ENCODE measurements at places on chromosomes 7 and 10. TPM values are rescaled to one million over a fixed set of nuclear protein-coding genes. Genes with fewer than 3 reads are reported as not detected.

PAX4 gene
- total RNA-seq, result not detected

STEAP4 gene
- not detected for total RNA-seq

CAV1 gene
- total RNA-seq, result 16.0 TPM

MGAM2 gene
- total RNA-seq, result 0.07 TPM

LDB3 gene
- total RNA-seq, result 0.14 TPM

GALNT17 gene
- total RNA-seq, result 65.6 TPM

LCOR gene
- 14.9 TPM for total RNA-seq

EN2 gene
- total RNA-seq, result not detected

GBX1 gene
- total RNA-seq, result 1.8 TPM

STARD3NL gene
- total RNA-seq, result 54.3 TPM

HABP2 gene
- total RNA-seq, result not detected

C10orf95 gene
- 0.69 TPM for total RNA-seq

LBX1 gene
- not detected for total RNA-seq

TRIM50 gene
- not detected for total RNA-seq

IFIT1B gene
- total RNA-seq, result not detected

PON3 gene
- total RNA-seq, result 2.5 TPM

HYAL4 gene
- total RNA-seq, result not detected

- peak; percentile 25 for DNase-seq
Observed at GRCh38 chr10:63365976-63366765, 99.6 kb downstream of the JMJD1C start.

DNA sequence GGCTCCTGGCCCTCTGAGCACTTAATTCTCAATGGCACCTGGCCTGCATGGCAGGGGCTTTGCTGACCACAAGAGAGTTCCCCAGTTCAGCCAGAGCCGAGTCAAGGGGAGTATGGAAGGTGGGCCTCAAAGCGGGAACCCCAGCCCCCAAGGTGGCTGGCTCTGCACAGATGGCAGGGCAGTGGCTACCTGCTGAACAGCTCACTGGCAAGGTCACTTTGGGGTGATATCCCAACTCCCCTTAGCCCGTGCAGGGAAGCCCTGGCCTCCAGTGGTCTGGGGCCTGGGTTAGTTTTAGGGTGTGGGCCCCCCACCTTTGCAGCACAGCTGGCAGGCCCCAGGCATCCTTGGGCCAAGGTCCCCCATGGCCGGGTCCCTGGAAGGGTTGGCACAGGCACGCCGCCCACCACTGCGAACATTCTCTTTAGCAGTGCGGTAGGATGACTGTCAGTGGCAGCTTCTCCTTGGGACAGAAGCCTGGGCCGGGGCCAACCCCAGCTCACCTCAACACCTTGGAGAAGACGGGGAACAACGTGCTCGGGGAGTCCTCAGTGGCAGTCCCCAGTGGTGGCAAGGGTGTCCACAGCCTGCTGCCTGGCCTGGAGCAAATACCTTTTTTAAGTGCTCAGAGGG, 36.8 kb downstream of the PPIF start:
- DNase-seq, result no peak

- DNase-seq, result no peak
Observed at GRCh38 chr10:128879441-128880140, 587.5 kb upstream of the MGMT start.

DNA sequence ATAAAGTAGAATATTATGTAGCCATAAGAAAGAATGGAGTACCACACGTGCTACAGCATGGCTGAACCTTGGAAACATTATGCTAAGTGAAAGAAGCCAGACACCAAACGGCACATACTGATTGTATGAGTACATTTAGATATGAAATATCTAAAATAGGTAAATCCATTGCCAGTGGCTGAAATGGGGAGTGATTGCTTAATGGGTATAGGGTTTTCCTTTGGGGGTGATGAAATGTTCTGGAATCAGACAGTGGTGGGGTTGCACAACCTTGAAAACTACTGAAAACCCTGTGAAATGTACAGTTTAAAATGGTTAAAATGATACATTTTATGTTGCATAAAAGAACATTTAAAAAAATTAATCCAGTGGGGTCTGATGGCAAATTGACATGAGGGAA, 667.9 kb downstream of the AUTS2 start:
- no peak for DNase-seq

- no peak for DNase-seq
Observed at GRCh38 chr10:71419002-71419540, 22.4 kb downstream of the CDH23 start.

GRCh38 chr7:16626388-16626787, 19.2 kb downstream of the ANKMY2 start:
- DNase-seq, result no peak

- DNase-seq, result peak; percentile 73
Observed at GRCh38 chr10:101301111-101301731, 52.7 kb upstream of the BTRC start.

GRCh38 chr7:152059311-152059710, 33.8 kb downstream of the GALNT11 start:
- DNase-seq, result no peak

GRCh38 chr10:117239721-117240620, 943 bp upstream of the SLC18A2 start:
- DNase-seq, result peak; percentile 77

- peak; percentile 74 for DNase-seq
Observed at GRCh38 chr7:69457595-69458504, 140.4 kb upstream of the AUTS2 start.

DNA sequence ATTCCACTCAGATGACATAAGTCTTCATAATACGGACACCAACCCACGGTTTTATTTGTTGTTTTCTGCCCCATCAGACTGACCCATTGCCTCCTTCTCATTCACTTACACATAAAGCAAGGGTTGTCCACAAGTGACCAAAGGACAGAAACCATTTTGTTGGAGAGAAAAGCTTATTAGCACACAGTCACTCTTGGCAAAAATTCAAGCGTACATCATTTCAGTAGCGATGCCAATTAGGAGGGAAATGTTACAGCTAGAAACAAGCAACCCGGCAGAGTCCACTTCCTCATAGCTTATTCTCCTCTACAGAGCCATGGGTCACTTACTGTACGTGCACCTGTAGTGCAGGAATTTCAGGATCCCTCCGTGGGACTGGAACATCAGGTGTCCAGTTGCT, 23.0 kb downstream of the ABLIM1 start:
- no peak for DNase-seq

- no peak for DNase-seq
Observed at GRCh38 chr7:143202161-143202560, 18.9 kb downstream of the TAS2R39 start.

DNA sequence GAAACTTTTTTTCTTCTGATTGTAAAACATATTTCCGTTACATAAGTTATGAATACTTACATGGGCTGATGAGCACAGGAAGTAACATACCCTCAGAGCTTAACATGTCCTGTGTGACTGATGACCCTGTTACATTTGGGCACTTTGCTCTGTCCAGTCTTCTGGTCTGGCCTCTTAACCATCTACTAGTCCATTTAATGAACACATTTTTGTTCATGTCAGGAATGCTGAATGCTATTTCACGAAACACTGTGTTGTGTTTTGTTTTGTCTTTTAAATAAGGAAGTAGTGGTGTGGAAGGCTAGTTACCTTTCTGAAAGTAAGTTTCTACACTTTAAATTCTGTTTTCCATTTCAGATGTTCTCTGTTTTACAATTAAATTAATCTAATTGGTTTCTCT, 77.7 kb downstream of the RBM33 start:
- DNase-seq, result no peak

- peak; percentile 36 for DNase-seq
Observed at GRCh38 chr10:118342638-118343020, 505 bp upstream of the FAM204A start.

DNA sequence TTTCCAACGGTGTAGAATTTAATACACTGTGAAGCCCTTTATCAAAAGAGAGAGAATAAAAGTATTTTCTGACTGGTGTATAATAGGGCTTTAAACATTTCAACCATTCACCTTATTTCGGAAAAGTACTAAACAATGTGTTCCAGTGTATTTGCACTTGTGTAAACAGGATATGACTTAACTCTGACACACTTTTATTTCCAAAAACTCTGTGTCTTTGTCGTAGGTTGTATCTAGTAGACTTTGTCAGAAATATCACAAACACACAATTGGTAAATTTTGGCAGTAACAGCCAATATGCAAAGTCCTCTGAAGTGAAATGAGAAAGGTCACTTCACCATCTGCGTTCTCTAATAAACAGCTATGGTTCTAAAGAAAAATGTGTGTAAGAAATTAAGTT, 10.3 kb upstream of the TSPAN13 start:
- DNase-seq, result no peak

- DNase-seq, result no peak
Observed at GRCh38 chr7:98066208-98066607, 40.5 kb upstream of the LMTK2 start.

DNA sequence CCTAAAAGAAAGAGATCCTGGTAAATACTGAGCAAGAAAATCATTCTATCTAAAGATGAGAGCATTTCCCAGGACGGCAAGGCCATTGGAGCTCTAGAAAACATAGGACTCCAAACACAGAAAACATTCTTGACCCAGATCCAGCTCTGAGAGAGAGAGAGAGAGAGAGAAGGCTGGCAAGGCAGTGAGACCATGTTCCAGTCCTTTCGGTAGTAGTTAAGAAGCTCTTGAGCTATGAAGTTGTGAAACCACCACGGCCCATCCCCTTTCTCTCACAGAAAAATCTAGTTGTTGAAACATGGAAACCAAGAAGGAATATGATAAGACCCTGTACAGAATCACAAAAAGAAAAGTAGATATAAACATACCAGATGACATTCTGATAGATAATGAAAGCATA, 212.4 kb upstream of the NPSR1 start:
- DNase-seq, result no peak

DNA sequence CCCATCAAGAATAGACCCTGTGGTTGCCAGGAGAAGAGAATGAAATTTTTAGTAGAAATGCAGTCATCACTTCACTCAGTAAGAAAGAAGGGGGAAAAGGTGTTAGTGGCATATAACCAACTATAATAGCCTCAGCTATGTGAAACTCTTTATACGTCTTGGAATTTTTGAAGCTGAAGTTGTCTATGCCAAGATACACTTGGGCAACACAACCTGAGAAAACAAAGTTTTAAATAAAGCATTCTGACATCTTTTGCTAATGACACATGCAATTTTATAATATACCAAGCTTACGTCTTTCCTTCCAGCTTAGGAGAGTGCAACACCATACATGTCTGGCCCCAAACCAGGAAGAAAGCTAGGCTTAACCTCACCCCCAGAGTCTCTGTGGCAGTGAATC, 40.8 kb upstream of the ZNF438 start:
- DNase-seq, result no peak

DNA sequence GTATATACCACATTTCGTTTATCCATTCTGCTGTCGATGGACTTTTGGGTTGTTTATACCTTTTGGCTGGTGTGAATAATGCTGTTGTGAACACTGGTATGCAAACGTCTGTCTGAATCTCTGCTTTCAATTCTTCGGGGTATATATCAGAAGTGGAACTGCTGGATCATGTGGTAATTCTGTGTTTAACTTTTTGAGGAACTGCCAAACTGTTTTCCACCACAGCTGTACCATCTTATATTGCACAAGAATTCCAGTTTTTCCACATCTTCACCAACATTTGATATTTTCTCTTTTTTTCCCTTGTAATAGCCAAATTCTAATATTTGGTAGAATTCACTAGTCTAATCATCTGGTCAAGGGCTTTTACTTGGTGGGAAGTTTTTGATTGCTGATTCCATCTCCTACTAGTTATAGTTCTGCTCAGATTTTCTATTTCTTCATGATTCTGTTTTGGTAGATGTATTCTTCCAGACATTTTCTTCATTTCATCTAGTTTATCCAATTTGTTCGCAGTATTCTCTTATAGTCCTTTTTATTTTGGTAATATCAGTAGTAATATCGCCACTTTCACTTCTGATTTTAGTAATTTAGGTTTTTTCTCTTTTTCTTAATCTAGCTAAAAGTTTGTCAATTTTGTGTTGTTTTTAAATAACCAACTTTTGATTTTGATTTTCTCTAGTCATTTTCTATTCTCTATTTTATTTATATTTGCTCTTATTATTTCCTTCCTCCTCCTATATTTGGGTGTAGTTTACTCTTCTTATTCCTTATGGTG, 271.2 kb downstream of the ZEB1 start:
- DNase-seq, result no peak

- DNase-seq, result no peak
Observed at GRCh38 chr10:88642209-88642608, 22.0 kb upstream of the LIPF start.

DNA sequence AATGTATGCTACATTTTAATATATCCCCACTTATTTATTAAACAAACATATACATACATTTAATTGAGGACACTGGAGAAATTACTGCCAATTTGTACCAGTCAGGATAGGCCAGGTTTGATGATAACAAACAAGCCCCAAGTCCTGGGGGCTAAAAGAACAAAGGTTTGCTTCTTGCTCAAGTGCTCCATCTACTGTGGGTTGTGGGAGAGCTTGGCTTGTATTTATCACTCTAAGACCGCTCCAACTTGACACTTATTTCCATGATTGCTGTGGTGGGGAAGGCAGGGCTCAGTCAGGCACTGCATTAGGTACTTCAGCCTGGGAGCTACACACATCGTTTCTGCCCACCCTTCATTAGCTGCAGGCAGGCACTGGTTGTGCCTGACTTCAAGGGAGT, 136.6 kb upstream of the ZNF32 start:
- DNase-seq, result peak; percentile 57

DNA sequence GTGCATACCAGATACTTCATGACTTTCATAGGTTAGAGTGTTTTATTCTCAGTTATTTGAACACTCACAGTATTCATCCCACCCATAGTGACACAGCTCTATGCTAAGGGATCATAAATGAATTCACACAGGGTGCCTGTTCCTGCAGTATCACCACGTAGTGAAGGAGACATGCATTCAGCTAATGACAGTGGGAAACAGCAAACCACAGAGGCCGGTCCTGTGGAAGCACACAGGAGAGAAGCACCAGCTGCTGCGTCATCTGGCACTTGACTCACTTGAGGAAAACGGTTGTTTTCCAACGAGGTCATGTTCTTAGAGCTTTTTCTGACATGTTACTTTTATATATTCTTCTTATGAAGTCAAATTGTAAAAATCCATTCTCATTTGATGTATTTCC, 73.0 kb downstream of the UBE3C start:
- DNase-seq, result no peak

DNA sequence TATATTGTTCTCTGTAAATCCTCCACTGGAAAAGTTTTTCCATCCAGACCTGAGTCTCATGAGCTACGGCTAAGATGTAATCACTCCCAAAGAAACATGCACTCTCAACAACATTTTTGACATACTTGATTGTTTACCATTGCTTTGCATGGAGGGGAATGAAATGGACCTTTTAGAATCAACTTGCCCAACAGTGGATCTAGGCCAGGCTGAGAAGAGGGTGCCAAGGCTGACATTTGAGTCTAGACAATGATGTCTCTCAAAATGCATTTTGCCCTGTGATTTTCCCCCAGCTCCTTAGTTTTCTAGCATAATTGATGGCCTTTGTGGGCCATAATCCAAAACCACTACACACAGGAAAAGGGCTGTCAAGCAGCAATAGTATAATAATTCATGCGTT, 297.9 kb upstream of the KLF6 start:
- DNase-seq, result no peak

DNA sequence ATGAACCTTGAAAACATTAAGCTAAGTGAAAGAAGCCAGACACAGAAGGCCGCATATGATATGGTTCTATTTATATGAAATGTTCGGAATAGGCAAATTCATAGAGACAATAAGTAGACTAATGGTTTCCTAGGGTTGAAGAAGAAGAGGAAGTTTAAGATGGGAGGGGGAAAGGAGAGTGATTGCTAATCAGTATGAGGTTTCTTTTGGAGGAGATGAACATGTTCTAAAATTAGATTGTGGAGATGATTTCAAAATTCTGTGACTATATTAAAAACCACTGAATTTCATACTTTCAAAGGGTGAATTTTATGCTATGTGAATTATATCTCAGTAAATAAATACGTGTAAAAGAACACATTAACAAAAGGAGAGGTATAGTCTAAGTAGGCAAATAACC, 176.4 kb upstream of the HPS1 start:
- no peak for DNase-seq
